Neural crest cell (in vitro differentiated cells): ENCODE measurements at places on chromosomes 1 and 21. TPM values are rescaled to one million over a fixed set of nuclear protein-coding genes. Genes with fewer than 3 reads are reported as not detected.

The RGS7 gene
- total RNA-seq: 0.39 and 0.65 TPM in 2 replicates

- no peak for DNase-seq
Observed at GRCh38 chr21:38151021-38151645, 105.7 kb upstream of the KCNJ15 start.

DNA sequence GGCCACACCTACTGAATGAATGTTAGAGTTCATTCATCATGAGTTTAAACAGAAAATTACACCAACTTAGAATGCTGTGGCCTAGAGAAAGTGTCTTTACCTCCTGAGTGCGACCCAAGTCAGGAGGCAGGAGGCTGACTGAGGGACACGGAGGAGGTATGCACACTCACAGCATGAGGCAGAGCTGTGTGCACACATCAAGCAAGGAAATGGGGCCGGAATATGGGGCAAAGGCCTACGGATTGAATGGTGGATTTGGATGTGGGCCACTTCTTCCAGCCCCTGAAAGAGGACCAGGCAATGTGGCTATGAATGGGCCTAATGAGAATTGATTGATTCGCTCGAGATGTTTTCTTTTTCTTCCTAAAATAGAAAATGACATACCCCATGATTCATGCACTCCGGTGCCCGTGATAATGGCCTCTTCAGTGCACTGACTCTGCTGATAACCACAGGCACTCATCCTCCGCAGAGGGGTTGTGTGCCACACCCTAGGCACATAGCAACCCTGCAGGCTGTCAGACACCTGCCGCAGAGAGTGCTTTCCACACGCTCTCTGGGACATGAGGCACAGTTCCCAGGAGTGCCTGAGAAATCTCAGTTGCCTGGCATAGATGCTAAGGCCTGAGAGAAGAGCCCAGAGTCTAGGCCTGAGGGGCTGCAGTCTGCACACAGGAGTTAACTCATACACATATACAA is 155.5 kb downstream of the GLUL start:
- DNase-seq: no peak

GRCh38 chr1:160681891-160682140 is 29.8 kb downstream of the CD48 start:
- DNase-seq: no peak

GRCh38 chr1:63798284-63798683 is 24.5 kb downstream of the ROR1 start:
- no peak for DNase-seq

GRCh38 chr21:42523941-42524340 is 10.3 kb downstream of the SLC37A1 start:
- DNase-seq: no peak

DNA sequence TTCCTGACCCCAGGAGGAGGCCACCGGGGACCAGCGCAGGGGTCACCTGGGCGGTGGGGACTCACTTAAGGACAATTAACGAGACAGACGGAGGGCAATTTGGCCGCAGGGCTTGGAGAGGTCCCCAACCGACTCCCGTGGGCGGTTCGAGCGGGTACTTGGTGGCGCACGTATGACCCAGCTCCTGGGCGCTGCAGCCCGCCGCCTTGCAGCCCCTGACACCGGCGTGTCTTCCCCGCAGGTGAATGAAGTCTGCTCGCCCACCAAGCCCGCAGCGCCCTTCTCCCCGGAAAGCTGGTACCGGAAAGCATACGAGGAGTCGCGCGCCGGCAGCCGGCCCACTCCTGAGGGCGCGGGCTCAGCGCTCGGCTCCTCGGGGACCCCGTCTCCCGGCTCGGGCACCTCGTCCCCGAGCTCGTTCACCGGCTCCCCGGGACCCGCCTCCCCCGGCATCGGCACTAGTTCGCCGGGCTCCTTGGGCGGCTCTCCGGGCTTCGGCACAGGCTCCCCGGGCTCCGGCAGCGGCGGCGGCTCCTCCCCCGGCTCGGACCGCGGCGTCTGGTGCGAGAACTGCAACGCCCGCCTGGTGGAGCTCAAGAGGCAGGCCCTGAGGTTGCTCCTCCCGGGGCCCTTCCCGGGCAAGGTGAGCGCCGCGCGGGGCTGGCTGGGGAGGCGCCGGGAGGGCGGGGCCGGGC is 1.4 kb downstream of the KIF26B start:
- peak; percentile 83 for DNase-seq

The CD58 gene
- total RNA-seq: 7.1 and 9.0 TPM in 2 replicates

DNA sequence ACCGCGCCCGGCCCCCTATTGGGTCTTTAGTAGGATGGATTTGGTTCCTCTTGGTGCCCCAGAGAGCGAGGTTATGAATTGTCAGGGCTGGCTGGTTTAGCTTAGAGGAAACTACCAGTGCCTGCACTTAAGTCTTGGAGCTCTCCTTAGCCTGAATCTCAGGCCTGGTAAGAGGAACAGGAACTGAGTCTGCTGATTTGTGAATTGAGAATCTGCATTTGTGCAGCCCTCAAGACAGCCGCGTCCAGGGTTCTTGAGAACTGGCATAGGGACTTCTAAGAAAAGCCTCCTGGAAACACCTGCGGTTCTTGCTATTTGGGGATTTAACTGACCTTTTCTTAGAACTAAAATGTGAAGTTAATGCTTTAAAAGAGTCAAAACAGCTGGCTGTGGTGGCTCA is 1.7 kb downstream of the NECAP2 start:
- DNase-seq: no peak

DNA sequence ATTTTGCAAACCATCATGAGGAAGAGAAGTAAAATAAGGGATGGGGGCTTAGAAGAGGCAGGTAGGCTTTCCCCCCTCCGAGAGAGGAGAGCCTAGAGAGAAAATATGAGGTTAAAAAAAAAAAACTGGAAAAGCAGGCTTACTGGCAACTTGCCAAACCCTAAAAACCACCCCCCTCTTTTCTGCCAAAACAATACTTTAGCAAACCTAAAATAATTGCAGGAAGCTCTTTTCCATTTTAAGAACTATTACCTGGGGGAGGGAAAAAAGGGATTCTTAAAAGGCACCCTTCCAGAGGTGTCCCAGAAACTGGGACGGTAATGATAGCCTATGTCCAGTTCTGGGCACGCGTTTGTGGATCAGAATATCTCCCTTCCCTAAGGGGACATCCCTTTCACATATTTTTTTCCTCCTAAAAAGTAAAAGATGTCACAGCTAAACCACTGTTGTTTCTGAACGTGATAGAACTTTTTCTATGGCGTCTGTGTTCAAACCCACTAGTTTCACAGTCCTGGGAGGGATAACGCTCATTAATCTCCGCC is 1.1 kb upstream of the NFIA start:
- no peak for DNase-seq

GRCh38 chr1:101017448-101017847 is 8.1 kb downstream of the DPH5 start:
- DNase-seq: no peak

DNA sequence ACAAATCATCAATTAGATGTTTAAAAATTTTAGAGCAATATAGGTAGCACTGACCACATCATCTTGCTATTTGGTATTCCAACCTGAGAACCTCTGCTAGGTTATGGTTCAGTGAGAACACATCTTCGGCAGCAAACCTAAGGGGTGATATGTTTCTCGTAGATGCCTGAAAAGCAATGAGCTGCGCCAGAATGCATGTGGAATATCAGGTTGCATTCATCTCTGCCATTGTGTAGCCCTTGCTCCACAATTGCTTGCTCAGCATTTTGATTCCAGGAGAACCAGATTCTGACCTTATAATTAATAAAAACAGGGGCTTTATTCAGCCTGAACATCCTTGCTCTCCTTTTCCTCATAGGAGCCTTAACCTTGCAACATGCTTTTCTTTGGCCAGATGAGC is 408.1 kb downstream of the USH2A start:
- DNase-seq: no peak

DNA sequence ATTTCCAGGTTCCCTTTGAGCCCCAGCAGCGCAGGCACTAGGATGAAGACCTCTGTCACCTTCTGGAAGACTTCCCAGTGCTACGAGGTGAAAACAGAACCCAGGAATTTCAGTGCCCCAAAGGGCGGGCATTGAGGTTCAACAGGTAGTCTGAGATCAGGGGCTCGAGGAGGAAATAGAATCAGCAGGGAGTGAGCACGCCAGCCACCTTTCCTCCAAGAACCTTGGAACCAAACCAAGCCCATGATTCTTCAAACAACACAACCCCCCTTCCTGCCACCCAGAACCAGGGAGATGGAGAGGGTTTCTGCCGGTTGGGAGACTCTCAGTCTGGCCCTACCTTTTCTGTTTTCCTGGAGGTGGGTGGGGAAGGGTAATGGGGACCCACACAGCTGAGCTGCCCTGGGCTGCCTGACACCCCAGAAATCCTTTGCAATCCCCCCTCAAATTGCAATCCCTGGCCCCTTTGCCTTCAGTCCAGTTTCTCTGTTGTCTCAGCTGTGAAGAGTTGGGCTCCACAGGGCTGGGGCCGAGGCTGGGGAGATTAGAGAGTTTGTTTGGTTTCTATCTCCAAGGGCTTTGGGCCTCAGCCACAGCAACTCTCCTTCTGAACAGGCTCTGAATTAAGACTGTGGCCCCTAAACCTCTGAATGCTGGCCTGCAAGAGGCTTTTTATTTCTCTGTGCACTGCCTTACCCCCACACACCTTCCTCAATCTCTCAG is 11.9 kb downstream of the SLC41A1 start:
- DNase-seq: no peak

DNA sequence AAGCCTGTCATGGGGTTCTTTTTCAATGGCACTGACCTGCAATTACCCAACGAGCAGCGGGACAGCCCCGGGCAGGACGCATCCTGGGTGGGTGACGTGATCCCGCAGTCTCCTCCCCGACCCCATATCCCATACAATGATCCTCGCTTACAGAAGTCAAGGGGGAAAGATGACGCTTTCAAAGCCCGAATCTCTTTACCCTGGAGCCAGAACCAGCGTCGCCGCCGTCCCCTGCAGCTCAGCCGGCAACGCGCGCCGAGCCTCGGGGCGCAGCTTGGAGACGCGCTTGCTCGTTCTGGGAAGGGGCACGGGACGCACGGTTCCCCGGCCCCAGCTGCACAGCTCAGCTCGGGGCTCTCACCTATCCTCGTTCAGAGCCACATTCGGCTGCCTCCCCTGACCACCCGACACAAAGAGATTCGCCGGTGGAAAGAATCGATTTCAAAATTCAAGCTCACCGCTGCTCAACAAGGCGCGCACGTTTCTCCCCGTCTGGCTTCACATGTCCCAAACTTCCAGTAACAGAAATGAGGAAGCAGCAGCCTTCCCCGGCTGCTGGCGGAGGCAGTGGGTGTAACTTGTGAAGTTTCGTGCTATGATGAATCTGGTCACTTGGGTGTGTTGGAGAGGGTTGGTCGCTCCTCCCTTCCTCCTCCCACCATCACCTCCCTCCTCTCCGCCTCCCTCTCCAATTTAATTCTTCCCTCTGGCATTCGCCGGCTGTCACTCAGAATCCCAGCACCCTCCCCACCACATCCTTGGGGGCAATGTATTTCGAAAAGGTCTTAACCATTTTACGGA is at the start of gene TIAM1:
Gene TIAM1 (minus strand): TSS at position 582 of the 801 bp plus-strand sequence. CDS start 77,289 bp downstream, outside the sequence.
- peak; percentile 31 for DNase-seq
